ENCODE measurements at places on chromosomes 6 and 20.

GRCh38 chr20:47252879-47253307 is 103.6 kb downstream of the ZMYND8 start:
- DNase-seq, result no peak

- DNase-seq, result no peak
These were observed 698.8 kb downstream of the DHX35 start for GRCh38 chr20:39660965-39661364.

GRCh38 chr6:43687437-43688347 is at the start of gene MRPS18A:
Gene MRPS18A (minus strand): TSS chr6:43687791. CDS start chr6:43687779, 12 bp downstream.
- peak; percentile 87 for DNase-seq

DNA sequence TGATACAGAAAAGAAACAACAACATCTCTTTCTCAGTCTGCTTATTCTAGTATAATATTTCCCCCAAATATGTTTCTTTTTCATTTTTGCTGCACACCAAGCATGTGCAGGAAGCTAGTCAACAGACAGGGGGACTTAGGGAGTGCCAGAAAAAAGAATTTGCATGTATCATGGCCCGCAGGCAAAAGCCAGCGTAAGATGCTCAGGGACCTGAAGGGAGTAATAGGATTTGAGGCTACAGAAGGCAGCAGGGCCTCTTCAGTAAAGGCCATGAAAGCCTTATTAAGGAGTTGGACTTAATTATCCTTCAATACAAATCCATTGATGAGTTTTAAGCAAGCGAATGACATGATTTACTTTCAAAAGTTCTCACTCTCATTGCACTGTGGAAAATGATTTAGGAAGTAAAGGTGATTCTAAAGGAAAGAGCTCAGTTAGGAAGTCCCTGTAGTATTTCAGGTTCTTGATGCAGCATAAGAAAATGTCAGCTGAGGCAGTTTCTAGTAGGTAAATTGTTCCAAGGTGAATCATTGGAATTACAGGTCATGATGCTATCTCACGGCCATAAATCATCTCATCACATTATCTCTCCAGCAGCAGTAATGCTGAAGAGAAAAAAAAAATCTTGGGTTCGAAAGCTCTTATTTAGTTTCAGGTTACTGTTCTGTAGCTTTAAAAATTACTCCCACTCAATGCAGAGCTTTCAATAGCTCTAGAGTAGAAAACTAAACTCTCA is 94.8 kb downstream of the PTCHD4 start:
- DNase-seq, result no peak

GRCh38 chr6:120320481-120321162 is 971.1 kb upstream of the MAN1A1 start:
- no peak for DNase-seq

DNA sequence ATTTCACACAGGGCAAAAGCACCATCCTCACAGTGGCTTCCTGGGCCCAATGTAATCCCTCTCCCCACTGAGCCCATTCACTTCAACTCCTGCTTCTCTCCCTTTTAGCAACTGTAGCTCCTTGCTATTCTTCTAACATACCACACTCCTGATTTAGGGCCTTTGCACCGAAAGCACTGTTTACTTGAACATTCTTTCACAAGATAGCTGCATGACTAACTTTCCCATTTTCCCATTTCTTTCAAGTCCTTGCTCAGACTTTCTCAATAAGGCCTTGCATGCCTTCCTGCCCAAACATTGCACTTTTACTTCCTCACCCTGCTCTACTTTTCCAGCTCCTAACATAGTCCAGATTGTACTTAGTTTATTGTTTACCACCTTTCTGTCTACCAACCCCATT is 73.0 kb downstream of the SHPRH start:
- no peak for DNase-seq

- DNase-seq, result peak; percentile 96
These were observed 24.0 kb upstream of the HDAC2 start for GRCh38 chr6:113994934-113995342.

DNA sequence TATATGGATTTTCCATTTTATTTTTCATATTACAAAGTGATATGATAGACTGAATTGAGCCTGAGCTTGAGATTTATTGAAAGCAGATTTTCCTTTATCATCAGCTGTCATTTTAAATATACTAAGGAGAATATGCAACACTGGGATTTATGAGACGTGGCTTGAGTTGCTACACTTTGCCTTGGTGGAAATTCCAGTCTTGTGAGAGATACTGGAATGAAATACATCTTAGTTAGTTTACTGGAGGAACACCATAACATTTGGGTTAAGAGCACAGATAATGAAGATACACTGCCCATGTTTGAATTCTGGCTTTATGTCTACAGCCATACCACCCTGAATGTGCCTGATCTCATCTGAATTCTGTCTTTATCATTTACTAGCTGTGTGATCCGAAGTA is 86.5 kb upstream of the IFNGR1 start:
- DNase-seq, result no peak

DNA sequence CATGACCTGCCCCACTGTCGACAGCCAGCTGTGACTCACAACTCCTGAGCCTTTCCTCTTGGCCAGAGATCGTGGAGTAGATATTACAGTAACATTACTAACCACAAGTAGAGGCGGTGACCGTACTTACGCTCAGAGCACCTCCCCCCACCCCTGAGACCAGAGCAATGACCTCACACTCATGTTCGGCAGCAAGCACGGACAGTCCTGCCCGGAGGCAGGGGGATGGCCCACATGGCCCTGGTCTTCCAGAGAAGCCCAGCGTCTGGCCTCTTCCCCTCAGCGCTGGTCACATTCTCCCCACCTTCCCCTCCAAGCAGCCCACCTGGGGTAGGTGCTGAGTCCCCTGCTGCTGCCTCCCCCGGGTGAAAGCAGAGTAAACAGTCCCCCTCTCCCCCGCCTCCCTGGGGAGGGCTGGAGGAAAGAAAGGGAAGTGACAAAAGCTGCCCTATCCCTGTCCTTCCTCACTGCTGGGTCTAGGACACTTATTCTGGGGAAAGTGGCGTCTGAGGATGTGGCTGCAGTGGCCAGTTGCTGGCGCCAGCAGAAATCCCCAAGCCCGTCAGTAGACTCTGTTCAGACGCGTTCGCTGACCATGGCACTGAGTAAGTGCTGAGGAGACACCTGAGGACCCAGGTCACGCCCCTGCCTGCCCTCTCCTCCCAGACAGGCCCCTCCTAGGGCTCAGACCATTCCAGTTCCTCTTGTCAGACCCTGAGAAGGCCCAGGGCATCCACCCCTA is 68.5 kb downstream of the MRPL14 start:
- DNase-seq, result peak; percentile 43

GRCh38 chr20:50712771-50713656 is 18.4 kb upstream of the PARD6B start:
- DNase-seq, result no peak

DNA sequence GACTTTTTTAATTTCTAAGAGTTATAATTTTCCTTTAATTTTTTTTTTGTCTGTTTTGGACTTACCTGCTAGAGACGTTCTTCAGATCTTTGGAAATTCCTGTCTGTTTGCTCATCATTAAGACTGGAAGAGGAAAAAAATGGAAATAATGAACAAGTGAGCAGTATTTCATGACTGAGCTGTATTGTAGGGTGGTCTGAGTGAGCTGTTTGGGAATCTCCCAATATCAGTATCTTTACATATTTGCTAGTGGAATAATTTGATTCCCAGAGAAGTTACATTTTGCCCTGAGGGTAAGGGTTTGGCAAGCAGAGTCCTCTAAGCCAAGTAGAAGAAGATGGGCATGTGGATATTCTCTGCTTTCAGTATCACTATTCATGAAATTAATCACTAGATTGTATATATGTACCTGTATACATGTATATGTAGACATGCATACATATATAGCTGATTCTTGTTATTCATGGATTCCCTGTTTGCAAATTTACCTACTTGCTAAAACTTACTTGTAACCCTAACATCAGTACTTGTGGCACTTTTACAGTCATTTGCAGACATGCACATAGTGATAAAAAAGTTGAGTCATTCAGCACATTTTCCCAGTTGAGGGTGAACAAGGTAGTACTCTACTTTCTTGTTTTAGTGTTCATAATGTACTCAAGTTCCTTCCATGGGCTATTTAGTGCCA is 13.5 kb downstream of the ZC2HC1B start:
- DNase-seq, result no peak

DNA sequence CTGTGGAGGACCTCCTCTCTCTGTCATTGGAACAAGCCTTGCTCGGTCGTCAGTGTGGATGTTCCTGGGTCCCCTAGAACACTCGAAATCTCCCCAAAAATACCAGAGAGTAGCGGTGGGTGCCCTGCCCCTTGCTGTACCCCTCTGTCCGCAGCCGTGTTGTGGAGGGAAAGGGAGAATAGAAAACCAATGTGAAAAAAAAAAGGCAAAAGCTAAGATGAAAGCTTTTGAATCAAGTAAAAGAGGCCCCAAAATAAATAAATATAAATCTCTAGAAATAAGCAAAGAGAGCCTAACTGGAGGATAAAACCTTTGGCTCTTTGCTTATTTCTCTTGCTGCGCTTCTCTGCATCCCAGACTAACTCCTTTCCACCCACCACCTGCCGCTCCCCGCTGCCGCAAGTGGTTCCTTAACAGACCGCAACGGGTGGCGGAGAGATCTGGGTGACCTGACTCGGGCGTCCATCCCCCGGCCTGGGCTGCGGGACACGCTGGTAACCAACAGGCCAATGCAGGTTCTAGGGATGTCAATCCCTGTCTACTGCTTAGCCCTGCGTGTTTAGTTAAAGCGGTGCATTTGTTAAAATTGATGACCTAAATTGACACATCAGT is 110.0 kb downstream of the GPX5 start:
- no peak for DNase-seq

- no peak for DNase-seq
These were observed 23.4 kb upstream of the SCGN start for GRCh38 chr6:25628471-25629197.

- no peak for DNase-seq
These were observed 34.9 kb downstream of the GPLD1 start for GRCh38 chr6:24454452-24454851.

GRCh38 chr20:9200196-9200595 is 131.3 kb downstream of the PLCB4 start:
- no peak for DNase-seq

DNA sequence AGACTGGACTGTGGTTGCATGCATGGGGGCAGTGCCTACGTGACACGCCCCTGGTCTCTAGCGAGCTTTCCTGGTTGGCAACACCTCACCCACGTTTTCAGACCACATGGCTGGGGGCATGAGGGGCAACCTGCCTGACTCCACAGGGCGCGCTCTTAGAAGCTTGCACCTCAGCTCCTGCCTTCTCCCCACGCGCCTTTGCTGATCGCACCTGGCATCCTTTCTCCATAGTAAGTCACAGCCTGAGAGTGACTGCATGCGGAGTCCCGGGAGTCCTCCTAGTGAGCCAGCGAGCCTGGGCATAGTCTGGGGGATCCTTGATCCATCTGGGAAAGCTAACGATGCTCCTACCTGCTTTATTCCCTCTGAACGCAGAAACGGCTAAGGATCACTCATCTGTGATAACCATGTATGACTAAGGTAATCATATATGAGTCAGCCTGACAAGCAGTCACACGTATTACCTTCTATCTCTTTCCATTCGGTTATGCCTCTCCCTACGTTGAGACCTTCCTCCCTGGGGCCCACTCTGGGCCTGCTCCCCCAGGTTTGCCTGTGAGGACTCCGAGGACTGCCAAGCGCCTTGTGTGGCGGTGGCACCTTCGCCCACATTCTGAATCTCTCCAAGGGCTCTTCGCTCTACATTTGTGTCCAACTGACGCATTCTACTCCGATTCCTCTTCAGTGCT is 4.5 kb downstream of the TCFL5 start:
- no peak for DNase-seq

- DNase-seq, result no peak
These were observed 2.8 kb downstream of the KCTD20 start for GRCh38 chr6:36445621-36446020.

DNA sequence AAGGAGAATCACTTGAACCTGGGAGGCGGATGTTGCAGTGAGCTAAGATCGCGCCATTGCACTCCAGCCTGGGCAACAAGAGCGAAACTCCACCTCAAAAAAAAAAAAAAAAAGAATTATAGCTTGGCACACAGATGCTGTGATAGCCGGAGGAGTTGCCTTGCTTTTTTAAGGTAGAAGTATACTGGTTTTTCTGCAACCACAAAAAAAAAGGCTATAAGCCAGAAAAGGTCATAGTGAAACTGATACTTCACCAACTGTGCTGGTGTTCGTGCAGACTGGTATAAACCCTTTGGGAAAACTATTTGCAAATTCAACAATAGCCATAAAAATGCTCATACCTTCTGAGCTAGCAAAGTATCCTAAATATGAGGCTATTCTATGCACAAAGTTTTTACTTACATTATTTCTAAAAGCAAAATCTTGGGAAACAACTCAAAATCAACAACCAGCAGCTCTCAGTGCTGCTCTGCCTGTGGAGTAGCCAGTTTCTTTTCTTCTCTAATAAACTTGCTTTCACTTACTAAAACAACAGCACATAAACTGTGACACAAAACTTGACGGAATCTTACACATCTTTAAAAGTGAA is 44.0 kb downstream of the B4GALT5 start:
- DNase-seq, result no peak

DNA sequence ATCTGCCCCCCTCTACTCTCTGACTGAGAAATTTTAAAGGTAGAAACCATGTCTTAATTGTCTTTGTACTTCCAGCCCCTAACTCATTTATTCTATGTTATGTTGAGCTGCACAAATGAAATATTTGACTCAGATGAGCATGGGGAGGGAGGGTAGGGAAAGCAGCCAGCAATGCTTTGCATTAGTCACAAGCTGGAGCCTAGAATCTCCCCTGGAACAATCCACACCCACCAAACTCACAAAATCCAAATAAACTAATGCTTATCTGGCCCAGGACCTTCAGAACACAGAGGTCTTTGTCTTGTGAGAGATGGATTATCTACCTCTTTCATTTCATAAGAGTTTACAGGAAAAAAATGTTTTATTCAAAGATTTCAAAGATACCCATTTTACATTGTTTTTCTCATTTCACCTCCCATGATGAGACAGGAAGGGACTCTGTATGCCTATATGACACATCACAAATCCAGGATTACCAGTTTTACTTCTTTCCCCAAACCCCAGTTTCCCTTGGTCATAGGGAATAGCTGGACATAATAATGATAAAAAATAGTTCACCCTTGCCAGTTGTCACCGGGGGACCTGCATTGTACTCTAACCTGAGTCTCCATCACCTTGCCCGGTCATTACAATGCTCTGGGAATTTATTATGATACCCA is 466.9 kb downstream of the KIF16B start:
- DNase-seq, result no peak

DNA sequence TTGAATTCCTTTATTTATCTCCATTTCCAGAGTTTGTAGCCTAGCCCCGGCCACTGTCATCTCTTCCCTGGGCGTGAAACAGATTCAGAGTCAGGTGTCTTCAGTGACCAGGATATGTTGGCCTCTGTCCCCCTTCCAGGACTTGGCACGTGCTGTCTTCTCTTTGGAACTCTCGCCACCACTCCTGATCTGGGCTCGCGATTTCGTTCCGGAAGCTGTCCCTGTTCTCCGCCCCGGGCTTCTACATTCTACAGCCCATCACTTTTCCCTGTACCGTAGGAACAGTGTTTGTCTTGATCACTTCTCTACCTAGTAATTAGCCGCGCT is 739 bp downstream of the GSS start:
- DNase-seq, result no peak

GRCh38 chr6:164998297-164998696 is 311.1 kb downstream of the C6orf118 start:
- DNase-seq, result no peak
